ENCODE measurements at places on chromosomes 7 and 10. TPM values are rescaled to one million over a fixed set of nuclear protein-coding genes. Genes with fewer than 3 reads are reported as not detected.

GRCh38 chr10:62900829-62901571, 84.8 kb upstream of the EGR2 start:
- H3K36me3 ChIP-seq, result no peaks in the 10 kb centered on the region
- H3K27me3 ChIP-seq, result no peaks in the 10 kb centered on the region
- H3K4me3 ChIP-seq, result no peak overlapping the region
- no peaks in the 10 kb centered on the region for H3K4me1 ChIP-seq

DNA sequence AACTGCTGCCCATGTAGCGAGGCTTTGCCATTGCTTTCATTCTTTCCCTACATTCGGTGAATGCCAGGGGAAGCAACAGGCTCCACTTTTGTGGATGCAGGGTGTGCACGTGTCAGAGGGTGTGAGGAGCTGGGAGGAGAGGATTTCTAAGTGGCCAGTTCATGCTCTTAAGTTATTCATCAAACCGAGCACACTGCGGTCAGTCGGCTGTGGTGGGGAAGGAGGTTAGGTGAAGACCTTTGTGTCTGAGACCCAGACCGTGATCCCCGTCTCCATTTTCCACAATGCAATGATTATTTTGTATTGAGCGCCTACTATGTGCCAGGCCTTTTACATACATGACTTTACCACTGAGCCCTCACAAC, 438.6 kb upstream of the GALNT17 start:
- H3K27me3 ChIP-seq, result no peaks in the 10 kb centered on the region
- no peak for DNase-seq
- no peaks in the 10 kb centered on the region for H3K4me1 ChIP-seq
- no peak overlapping the region for H3K27ac ChIP-seq

GRCh38 chr7:147332988-147333387, 1216.4 kb downstream of the CNTNAP2 start:
- no peak overlapping the region for H3K27ac ChIP-seq
- no peaks in the 10 kb centered on the region for H3K27me3 ChIP-seq
- DNase-seq, result no peak
- no peak overlapping the region for H3K4me3 ChIP-seq
- H3K4me1 ChIP-seq, result no peaks in the 10 kb centered on the region
- no peaks in the 10 kb centered on the region for H3K36me3 ChIP-seq

The SLC26A5 gene
- total RNA-seq, result not detected
